NCI-H446 treated with DMSO at 0.1 percent for 48 hours (cell line): ENCODE measurements at places on chromosomes 6 and 20.

GRCh38 chr20:16942756-16943155 is 194.6 kb downstream of the OTOR start:
- DNase-seq = no peak

GRCh38 chr20:57819691-57820380 is 110.0 kb upstream of the PMEPA1 start:
- DNase-seq = no peak

- no peak for DNase-seq
These were observed 222.9 kb downstream of the UBE3D start for GRCh38 chr6:82842721-82843120.

DNA sequence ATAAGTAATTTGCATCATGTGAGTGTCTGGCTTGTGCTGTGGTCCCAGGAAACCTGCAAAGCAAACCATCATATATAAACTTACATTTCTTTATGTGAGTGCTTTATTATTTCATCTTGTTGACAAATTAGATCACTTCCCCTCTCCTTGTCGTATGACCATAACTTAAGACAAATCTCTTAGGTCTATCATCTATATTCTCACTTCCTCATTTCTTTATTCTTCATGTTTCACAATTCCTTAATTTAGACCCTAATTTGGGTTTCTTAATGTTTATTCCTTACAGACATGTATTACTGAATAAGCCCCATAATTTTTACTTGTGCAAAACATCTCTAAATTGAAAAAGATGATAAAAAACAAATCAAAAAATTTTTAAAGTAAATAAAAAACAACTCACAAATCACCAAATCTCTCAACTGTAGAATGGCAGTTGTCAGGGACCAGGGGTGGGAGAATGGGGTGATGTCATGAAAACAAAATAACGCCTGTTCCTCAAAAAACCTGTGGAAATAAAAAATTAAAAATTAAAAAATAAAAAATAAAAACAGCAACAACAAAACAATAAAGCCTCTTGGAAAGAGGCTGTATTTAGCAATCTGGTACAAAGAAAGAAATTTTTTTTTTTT is 49.5 kb upstream of the FBXO30 start:
- DNase-seq = no peak

DNA sequence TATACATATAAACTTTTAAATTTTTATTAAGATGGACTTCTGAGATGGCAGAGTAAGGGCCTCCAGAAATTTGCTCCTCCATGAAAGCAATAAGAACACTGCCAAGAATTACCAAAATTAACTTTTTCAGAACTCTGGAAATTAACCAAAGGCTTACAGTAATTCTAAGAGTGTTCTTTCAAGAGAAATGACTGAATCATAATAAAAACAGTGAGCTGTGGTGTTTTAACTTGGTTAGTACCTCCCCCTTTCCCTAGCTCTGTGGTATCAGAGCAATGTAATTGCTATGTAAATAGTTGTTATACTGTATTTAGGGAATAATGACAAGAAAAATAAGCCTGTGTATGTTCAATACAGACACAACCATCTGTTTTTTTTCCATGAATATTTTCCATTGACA is 19.0 kb downstream of the HECA start:
- DNase-seq = no peak

- no peak for DNase-seq
These were observed 16.1 kb upstream of the APMAP start for GRCh38 chr20:25008388-25009217.

DNA sequence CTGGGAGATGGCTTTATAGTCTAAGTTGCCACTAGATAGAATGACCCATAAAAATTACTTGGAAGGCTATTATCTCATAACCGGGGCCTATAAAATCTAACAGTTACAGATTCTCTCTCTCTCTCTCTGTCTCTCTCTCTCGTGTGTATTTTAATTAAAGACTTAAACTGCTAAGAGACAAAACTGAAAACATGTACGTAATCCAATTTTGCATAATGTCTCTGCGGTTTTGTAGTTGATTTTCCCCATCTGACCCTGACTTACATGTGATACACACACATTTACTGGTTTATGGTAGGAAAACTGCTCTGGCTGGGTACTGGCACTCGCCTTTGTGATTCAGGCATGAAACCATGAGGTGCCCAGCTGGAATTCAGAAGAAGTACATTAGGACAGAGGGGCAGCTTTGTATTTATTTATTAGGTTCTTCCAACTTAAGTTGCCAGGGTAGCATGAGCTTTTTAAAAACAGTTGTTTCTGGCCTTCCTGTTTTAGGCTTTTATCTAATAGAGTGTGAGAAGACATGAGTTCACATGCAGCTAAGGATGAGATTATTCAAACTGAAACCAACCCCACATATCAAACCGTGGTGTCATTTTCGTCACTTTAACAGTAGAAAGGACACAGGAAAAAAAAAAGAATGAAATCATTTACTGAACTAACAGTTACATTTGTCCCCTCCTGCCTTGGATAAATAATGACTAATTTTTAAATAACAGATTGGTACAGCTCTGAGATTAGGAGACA is 182.5 kb downstream of the GMPR start:
- DNase-seq = peak; percentile 11

GRCh38 chr20:10470276-10470675 is 35.2 kb downstream of the SLX4IP start:
- no peak for DNase-seq

GRCh38 chr20:20547221-20547875 is 165.1 kb downstream of the RALGAPA2 start:
- no peak for DNase-seq

GRCh38 chr6:224350-224749 is 67.9 kb upstream of the DUSP22 start:
- DNase-seq = no peak

GRCh38 chr6:69019832-69020231 is 384.8 kb downstream of the ADGRB3 start:
- DNase-seq = no peak

DNA sequence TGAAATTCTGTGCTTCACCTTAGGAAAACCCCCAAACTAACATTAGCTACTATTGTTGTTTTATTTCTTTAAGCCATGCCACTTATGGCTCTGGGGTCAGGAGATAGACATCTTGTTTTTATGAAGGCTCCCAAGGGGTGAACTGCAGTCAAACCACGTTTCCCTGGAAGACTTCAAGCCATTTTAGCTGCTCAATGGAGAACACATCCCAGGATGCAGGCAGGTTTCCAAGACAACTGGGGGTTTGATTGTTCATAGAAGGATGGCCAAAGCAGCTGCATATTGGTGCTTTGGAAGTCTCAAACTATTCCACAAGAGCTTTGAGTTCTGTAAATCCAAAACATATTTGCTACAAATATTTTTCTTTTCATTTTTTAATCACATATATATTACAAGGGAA is 818.0 kb downstream of the MAFB start:
- no peak for DNase-seq

GRCh38 chr6:11631008-11631407 is 93.5 kb downstream of the TMEM170B start:
- peak; percentile 14 for DNase-seq

GRCh38 chr6:152372945-152373344 is 264.2 kb downstream of the SYNE1 start:
- DNase-seq = no peak

DNA sequence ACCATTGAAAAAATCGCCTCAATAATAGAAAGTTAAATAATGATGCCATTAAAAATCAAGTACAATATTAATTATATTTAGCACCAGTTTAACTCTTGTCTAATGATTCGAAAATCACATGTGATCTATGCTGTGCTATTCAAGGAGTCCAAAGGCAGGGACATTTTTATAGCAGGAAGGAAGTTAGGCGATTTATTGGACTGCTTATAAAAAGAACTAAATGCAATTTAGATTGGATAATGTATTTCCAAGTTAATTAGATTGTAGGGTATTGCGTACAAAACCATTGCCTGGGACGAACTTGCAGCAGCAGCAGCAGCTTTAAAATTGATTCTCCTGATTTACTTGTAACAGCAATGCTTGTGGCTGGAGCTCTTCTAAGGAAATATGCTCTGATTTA is 87.4 kb upstream of the TMEM181 start:
- no peak for DNase-seq

GRCh38 chr20:58792426-58792825 is 58.3 kb downstream of the GNAS-AS1 start:
- no peak for DNase-seq

GRCh38 chr20:37301558-37301957 is 12.1 kb downstream of the MANBAL start:
- no peak for DNase-seq

DNA sequence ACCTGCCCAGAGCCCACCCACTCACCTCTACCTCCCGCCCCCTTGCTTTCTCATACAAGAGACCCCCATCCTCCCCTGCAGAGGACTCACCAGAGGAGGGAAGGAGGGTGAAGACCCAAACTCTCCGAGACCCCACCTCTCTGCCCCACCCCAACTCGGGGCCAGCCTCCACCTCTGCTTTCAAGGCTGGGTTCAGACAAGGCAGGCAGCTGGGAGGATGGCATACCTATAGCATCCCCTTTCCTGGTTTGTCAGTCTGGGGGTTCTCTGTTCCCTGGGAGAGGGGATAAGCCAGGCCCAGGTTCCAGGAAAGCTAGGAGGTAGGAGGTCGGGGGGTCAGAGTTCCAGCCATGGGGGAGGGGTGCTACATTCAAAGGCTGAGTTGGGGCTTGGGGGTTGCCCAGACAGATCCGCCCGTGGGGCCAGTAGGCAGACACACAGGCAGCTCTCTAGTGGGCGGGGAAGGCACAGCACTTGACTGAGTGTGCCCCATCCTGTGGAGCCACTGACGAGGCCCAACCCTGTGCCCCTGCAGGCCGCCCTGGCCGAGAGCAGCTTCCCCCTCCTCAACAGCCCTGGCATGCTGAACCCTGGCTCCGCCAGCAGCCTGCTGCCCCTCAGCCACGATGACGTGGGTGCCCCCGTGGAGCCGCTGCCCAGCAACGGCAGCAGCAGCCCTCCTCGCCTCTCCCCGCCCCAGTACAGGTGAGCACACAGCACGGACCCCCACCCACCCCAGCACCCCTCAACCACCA is 40.8 kb upstream of the MDFI start:
- DNase-seq = no peak

DNA sequence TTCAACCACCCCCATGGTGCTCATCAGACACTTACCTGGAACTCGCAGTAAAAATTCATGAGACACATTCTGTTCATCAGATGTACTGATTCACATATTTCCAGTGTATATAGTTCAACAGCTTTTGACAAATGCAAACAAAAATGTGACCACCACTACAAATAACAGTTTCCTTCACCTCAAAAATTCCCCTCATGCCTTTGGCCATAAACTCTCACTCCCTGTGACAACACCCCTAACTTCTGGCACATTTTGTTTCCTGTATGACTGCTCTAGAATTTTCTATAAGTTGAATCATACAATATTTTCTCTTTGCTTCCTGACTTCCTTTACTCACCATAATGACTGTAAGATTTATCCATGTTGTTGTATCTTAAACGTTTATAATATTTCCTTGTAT is 63.7 kb downstream of the C6orf118 start:
- no peak for DNase-seq
